ENCODE measurements at places on chromosomes 13 and 19.
A peak's percentile ranks its signal among the peaks of the same experiment; 100 is the strongest.

- DNase-seq, result no peak
Observed at GRCh38 chr13:74200081-74200480, 65.9 kb upstream of the KLF12 start.

- no peak for DNase-seq
Observed at GRCh38 chr13:36746051-36746450, 72.2 kb downstream of the SERTM1 start.

DNA sequence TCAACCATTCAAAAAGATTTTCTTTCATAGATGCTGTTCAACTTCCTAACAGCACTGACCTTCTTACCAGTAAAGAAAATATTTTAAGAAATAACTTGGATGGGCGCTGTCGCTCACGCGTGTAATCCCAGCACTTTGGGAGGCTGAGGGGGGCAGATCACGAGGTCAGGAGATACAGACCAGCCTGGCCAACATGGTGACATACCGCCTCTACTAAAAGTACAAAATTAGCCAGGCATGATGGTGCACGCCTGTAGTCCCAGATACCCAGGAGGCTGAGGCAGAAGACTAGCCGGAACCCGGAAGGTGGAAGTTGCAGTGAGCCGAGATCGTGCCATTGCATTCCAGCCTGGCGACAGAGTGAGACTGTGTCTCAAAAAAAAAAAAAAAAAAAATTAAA, 865.7 kb upstream of the SLC10A2 start:
- DNase-seq, result no peak

GRCh38 chr19:3669947-3670795, 30.1 kb downstream of the PIP5K1C start:
- peak; percentile 94 for DNase-seq

GRCh38 chr19:49408816-49409440, 14.3 kb downstream of the PTH2 start:
- DNase-seq, result no peak

DNA sequence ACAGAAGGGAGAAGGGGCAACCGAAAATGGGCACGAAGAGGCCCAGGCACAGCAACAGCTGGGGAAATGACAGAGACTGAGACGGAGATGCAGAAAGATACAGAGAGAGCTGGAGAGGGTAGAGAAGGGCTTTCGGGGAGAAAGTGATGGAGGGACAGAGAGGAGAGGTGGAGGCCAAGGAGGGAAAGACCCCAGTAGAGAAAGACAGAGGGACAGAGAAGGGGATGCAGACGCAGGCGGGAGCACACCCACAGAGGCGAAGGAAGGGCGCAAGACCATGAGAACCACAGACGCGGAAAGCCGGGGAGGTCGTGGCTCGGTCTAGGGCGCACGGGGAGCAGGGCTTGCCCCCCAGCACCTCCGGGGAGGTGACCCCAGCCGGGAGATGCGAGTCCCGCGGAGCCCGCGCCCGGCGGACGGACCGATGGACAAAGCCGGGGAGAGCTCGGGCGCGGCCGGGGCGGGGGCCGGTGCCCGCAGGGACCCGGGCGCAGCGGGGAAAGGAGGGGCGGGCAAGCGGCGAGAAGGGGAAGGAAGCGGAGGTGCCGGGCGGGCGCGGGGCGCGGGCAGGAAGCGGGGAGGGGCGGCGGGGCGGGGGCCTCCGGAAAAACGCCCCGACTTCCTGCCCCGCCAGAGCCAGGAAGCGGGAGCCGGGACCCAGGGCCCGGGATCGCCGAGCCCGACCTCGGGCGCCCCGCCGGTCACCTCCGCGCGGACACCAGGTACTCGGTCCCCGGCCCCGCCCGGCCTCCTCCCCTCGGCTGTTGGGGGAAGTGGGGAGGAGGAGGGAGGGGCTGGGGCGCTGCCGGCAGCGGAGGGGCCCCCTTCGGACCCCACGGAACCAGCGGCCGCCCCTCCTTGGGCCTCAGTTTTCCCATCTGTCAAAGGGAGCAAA, at the start of gene ARHGEF1:
Gene ARHGEF1 (plus strand): TSS at position 617 of the 895 bp plus-strand sequence. CDS start 4,899 bp downstream, outside the sequence.
- DNase-seq, result no peak

- no peak for DNase-seq
Observed at GRCh38 chr13:79226250-79226649, 179.8 kb downstream of the RBM26 start.

GRCh38 chr13:44908266-44908665, 81.0 kb downstream of the NUFIP1 start:
- DNase-seq, result no peak

DNA sequence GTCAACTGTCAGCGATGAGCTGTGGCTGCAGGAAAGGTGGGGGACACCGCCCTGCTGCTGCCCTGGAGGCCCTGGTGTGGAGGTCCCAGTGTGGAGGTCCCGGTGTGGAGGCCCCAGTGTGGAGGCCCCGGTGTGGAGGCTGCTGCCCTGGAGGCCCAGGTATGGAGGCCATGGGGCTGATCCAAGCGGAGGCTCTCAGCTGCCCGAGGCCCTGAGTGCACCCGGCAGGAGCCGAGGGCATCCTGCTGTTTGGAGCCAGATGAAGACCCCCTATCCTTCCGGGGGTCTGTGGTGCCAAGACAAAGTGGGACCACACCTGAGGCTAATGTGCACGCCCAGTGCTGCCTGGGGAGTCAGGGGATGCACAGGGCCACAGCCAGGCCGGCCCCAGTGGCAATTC, 210.4 kb upstream of the SOX1 start:
- no peak for DNase-seq

GRCh38 chr19:58522709-58523108, 3.1 kb upstream of the ZBTB45 start:
- DNase-seq, result no peak

DNA sequence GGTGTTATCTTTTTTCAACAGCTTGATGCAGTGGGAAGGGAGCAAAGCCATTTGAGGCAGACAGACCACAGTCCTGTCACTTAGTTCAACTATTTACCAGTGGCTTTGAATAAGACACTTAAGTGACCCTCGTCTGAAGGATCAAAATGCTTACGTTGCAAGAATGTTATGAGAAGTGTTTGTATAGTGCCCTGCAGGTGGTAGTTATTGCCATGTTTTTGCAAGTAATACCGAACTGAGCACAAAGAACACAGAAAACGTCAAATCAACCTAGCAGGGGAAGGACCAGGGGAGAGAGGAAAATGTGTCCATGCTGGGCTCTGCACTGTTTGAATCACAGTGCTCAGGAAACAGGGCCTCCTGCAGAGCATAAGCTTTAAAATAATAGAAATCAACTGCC, 2.8 kb downstream of the SOHLH2 start:
- DNase-seq, result no peak

GRCh38 chr19:3224346-3225168, at the start of gene CELF5:
TSS of gene CELF5 (plus strand) at chr19:3224661. CDS start at chr19:3224740, 79 bp downstream.
- DNase-seq, result no peak

GRCh38 chr19:56751078-56751489, 79.5 kb upstream of the ZNF835 start:
- DNase-seq, result no peak

DNA sequence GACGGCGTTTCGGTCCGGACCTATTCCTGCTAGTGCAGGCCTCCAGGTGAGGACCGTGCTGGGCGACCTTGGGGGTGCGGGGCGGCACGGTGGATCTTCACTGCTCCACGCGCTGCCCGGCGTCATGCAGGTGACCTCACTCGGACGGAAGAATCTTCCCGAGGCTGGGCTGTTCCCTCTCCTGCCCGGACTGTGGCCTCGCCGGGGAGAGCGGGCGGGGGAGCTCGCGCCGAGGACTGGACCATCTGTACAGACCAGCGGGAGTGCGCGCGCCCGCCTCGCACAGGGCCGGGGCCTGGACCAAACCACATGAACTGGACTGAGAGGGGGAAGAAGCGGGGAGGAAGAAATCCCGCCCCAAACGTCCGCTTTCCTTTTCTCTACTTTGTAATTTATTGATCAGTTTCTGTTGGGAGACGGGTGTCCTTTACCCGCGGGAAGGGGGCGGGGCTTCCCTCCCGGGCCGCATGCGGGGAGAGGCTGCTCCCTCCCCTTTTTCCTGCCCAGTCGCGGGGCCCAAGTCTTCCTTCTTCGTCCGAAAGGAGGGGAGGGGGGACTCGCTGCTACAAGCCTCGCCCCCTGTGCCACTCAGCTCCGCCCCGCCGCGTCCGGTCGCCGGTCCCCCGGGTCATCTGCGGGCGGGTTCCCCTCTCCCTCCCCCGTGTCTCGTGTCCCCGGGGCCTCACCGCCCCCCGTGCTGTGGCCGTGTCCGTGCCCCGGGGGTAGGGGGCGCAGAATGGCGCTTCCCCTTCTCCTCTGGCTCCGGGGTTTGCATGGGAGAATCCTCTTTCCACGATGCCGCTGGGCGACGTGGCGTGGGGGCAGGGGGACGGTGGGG, 4.9 kb downstream of the HRC start:
- peak; percentile 93 for DNase-seq

GRCh38 chr13:73258406-73258805, 199.6 kb downstream of the KLF5 start:
- no peak for DNase-seq

DNA sequence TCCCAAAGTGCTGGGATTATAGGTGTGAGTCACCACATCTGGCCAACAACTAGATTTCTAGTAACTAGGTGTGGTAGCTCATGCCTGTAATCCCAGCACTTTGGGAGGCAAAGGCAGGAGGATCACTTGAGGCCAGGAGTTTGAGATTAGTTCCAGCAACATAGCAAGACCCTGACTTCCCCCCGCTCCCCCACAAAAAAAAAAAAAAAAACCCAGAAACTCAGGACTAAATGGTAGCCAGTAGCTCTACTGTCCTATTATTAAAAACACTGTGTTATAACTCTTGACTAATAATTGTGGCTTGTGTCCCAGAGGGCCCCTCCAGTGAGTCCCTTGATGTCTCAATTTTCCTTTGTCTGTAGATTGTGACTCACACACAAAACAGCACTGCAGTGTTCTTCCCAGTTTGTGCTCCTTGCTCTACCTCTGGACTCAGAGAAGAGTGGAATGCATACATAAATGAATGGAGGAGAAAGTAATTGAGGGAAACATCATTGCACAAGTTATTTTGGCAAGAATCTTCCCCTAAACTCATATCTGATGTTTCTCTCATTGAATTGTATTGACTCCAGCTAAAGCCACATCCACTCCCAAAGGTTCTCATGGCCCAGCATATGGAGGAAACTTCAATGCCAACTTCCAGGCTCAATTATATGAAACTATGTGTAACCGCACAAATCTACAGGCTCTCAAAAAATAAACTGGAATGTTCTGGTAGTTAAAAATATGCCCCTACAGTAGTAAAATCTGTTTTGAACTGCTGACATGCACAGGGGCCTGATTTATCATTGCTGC, 8.8 kb downstream of the TPT1 start:
- DNase-seq, result peak; percentile 59

Data from ELF-1 (cell line).